IMR-90 (cell line): ENCODE measurements at places on chromosomes 6 and 20.

DNA sequence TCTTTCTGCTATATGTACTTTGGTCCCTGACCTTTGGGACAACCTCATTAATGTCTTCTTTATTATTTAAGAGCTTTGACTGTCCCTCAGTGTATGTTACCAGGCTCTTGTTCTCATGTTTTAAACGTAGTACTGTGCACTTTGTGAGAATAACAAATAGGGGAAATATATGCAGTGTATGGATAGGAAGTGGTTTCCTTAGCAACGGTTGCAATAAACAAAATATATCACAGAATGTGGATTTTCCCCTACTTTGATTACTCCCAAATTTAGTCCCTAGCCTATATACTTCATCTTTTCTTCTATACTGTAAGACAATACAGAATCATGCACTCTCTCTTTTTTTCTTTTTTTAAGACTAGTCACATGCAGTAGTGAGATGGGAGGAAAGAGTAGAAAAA, 123.8 kb upstream of the AKIRIN2 start:
- no peak for DNase-seq
- no peaks in the 10 kb centered on the region; the same call in 1 of the 2 replicates for H3K27me3 ChIP-seq
- H3K4me1 ChIP-seq, result no peaks in the 10 kb centered on the region
- H3K4me3 ChIP-seq, result no peak overlapping the region
- H3K36me3 ChIP-seq, result no peaks in the 10 kb centered on the region

DNA sequence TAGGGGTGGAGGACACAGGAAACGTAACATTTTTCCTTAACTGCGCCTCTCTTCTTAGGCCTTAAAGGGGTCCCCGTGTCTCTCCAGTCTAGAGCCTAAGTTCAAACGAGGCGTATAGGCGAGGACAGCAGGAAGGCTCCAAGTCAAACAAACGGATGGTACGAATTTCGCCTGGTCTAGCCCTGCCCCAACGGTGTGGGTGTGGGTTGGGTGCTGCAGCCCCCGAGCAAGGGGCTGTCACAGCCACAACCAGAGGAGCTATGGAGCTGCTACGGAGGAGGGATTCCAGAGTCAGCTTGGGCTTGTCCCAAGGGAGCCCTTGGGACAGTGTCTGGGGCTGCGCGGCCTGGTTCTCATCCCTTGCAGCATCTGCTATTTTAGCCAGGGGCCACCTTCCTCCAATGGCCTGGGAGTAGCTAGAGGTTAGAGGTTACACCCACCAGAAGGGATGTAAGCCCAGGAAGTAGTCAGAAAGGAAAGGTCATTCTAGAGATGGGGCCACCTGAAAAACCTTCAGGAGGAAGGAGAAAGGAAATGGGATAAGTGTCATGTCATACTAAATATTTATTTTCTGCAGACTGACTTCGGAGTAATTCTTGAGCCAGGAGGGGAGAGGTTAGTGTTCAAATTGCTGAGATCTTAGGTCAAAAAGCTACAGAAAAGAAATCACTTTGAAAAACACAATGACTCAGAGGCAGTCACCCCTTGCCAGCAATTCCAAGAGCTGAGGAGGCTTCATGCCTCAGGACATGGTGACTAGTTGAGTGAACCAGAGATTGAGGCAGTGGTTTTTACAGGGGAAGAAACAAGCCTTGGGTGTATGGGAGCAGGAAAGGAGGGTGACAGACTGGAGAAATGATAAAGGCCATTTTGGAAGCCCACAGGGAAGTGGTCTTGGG, 21.7 kb downstream of the VPS52 start:
- DNase-seq, result peak; percentile 88
- no peaks in the 10 kb centered on the region for H3K27me3 ChIP-seq
- H3K27ac ChIP-seq, result peak overlapping the region; percentile 95
- peaks cover 12% of the 10 kb centered on the region for H3K4me1 ChIP-seq
- H3K36me3 ChIP-seq, result peaks cover 8% of the 10 kb centered on the region; the same call in 1 of the 2 replicates

DNA sequence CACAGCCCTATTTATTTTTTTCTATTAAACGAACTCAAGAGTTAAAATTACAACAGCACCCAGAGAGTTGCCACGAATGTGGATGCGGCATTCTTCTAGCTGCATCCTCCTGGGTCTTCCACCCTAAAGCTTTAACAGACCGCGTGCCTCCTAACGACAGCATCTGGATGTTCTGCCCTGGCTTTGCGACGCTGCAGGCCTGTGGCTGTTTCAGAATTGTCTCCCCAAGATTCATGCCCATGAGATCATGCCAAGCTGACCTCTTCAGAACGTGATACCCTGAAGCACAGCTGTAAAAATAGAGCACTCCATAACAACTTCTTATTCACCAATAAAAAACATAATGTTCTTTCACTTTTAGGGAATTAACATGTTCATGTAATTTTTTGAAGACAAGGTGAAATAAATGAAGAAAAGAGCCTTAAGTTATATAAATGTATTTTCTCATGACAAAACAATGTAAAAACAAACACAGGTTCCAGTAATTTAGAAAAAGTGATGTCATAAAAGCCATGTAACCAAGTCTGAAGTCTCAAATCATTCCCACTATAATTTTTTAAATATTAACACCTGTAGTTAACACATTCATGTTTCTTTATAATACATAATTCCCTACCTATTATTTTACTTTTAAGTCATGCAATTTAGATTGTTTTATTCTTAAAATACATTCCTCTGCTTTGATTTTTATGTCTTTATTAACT, 26.5 kb downstream of the HIVEP2 start:
- H3K27ac ChIP-seq, result no peak overlapping the region
- H3K27me3 ChIP-seq, result no peaks in the 10 kb centered on the region
- peaks cover 2% of the 10 kb centered on the region for H3K4me1 ChIP-seq

DNA sequence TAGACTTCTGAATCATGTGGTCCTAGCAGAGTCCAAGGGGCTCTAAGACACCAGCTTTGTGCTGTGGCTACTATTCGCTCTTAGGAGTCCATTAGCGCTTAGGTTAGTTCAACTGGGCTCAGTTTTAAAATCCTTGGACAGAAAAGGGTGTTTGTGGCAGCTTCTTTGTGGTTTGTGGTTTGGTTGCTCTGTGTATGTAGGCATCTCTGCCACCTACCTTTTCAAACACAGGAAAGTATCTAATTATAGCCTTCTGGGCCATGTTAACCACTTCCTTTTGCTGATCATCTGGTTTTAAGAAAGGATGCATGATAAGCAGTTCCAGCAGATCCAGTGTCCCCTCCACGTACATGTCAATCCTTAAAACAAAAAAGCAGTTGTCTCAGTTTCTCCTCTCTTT, 10.8 kb downstream of the GSTA4 start:
- H3K4me1 ChIP-seq, result no peaks in the 10 kb centered on the region
- H3K4me3 ChIP-seq, result no peak overlapping the region
- H3K27ac ChIP-seq, result no peak overlapping the region
- H3K36me3 ChIP-seq, result peaks cover 16% of the 10 kb centered on the region
- no peaks in the 10 kb centered on the region for H3K27me3 ChIP-seq

GRCh38 chr6:83546636-83547035, 34.3 kb downstream of the PRSS35 start:
- H3K27me3 ChIP-seq, result no peaks in the 10 kb centered on the region
- H3K4me3 ChIP-seq, result no peak overlapping the region
- peak; percentile 9 for DNase-seq
- no peaks in the 10 kb centered on the region for H3K4me1 ChIP-seq
- H3K36me3 ChIP-seq, result no peaks in the 10 kb centered on the region
